Activated CD4-positive, alpha-beta T cell treated with anti-CD3 and anti-CD28 coated beads, Interleukin-2, amount 50 U/mL, for 1 hour (primary cell): ENCODE measurements at places on chromosomes 7 and 10.

GRCh38 chr7:134703782-134704181 lies 57.1 kb downstream of the BPGM start:
- DNase-seq: no peak

GRCh38 chr10:80261316-80262030 lies 28.0 kb downstream of the MAT1A start:
- DNase-seq: no peak

GRCh38 chr7:149599636-149600206 lies 102.1 kb upstream of the ZNF746 start:
- no peak for DNase-seq

DNA sequence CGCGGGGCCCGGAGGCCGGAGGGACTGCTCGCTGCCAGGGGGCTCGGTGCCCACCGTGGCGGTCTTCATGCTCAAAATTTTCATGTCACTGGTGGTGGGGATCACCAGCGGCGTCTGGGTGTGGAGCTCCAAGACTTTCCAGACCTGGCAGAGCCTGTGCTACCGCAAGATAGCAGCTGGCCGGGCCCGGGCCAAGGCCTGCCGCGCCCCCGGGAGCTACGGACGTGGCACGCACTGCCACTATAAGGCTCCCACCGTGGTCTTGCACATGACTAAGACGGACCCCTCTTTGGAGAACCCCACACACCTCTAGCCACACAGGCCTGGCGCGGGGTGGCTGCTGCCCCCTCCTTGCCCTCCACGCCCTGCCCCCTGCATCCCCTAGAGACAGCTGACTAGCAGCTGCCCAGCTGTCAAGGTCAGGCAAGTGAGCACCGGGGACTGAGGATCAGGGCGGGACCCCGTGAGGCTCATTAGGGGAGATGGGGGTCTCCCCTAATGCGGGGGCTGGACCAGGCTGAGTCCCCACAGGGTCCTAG lies 2.0 kb downstream of the FZD9 start:
- DNase-seq: no peak

DNA sequence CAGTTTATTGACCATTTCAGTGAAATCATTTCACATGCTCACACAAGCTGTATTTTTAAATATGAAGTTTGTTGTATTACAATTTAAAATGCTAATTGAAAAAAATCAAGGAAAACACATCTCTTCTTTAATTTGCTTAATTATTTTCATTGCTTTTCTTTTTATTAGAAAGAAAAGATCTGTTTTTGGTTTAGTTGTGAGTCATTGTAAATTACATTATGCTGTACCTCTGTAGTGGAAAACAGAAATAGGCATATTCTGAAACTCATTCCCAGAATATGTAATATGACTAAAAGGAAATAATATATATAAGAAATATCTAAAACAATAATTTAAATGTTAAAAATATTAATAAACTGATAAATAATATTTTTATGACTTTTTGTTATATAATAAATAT lies 161.9 kb downstream of the HGF start:
- DNase-seq: no peak

GRCh38 chr10:74067373-74068352 lies 69.7 kb downstream of the VCL start:
- no peak for DNase-seq

- no peak for DNase-seq
Observed at GRCh38 chr7:147980826-147981813, 609.4 kb upstream of the C7orf33 start.

DNA sequence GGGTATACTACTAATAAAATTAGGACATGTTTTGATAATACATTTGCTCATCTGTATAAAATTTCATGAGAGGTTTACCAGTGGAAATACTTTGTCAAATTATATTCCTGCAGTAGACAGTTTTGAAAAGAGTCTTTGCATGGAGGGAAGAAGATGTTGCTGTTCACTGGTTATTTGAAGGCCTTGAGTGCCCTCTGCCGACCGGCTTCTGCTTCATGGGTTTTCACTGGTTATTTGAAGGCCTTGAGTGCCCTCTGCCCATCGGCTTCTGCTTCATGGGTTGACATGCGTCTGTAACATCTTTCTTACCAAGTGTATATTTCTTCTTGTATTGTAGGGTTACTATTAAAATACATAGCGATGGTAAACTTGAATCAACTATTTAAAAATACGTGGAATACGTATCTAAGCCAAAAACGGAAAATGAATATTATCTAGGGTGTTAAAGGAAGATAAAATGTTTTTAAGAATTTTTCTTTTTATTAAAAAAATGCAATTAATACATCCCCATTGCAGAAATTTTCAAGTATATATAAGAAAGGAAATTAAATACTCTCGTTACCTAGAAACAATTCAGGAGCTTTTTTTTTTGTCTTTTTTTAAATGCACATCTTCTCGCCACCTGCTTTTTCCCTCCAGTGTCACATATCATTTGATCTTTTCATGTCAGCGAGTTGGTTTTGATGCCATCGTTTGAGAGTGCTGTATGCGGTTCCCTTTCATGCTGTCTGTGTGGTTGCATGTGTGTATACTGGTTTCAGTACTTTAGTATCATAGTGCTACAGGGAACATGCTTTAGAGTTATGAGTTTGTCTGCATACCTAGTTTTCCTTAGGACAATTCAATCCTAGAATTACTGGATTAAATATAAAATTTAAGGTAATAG lies 73.4 kb downstream of the SHH start:
- peak; percentile 69 for DNase-seq

- DNase-seq: no peak
Observed at GRCh38 chr10:86305521-86305920, 61.1 kb downstream of the GRID1 start.

- DNase-seq: no peak
Observed at GRCh38 chr7:1113548-1113885, 25.6 kb downstream of the GPER1 start.

GRCh38 chr10:19745672-19746071 lies 70.6 kb upstream of the PLXDC2 start:
- no peak for DNase-seq

GRCh38 chr10:90051053-90051452 lies 349.7 kb downstream of the KIF20B start:
- DNase-seq: no peak
